ENCODE measurements at places on chromosomes 3 and 15. TPM values are rescaled to one million over a fixed set of nuclear protein-coding genes. Genes with fewer than 3 reads are reported as not detected.
A peak's percentile ranks its signal among the peaks of the same experiment; 100 is the strongest.

TMEM207 gene
- total RNA-seq = not detected

ZNF592 gene
- 14.1 TPM for total RNA-seq

- DNase-seq = no peak
These were observed 100.2 kb downstream of the RSRC1 start for GRCh38 chr3:158210067-158210466.

DNA sequence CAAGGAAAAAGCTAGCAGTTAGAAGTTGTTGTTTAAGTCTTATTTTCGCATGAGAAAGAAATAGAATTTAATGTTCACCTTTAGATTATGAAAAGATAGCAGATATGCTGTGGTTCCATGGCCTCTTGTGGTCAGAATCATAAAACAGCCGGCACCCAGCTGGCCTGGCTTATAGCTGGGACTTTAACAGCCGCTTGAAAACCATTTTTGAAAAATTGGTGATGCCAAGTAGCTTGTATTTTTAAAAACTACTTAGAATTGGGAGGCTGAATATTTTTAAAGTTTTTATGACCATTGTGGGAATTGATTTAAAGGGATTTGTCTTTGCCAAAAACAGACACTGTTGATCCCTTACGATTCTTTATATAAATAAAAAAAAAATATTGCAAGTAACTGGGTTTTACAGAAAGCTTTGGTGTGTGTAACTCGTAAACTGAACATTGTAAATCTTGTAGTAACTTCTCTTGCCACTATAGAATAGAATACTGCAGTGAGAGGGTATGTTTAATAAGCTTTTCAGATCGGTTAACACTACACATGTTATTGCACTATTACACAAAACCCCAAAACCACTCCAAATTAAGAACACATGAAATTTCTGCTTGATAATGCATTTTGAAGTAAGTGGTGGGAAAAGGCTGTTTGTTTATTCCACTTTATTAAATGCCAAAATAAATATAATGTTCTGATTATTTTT lies 6.6 kb downstream of the ARRDC4 start:
- DNase-seq = no peak

DNA sequence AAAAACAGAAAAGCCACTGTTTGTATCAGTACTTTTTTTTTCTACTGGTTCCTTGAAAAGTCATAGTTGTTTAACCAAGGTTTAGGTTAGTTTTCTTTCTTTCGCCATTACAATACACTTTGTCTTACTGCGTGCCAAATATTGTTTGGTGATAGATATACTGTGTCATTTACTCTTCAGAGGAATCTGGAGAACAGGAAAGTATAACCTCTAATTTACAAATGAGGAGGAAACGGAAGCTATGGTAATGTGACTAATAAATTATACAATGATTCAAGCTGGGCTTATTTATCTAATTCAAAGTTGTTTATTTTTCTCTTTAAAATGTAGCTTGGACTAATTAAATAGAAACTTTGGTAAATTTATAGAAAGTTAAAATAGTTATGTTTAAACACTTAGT lies 96.2 kb upstream of the ROBO2 start:
- no peak for DNase-seq

- DNase-seq = no peak
These were observed 20.2 kb upstream of the PARP14 start for GRCh38 chr3:122660297-122660974.

- DNase-seq = no peak
These were observed 90.0 kb upstream of the ANKRD34C start for GRCh38 chr15:79192462-79193036.

- DNase-seq = no peak
These were observed 6.8 kb upstream of the MTHFS start for GRCh38 chr15:79903626-79904025.

DNA sequence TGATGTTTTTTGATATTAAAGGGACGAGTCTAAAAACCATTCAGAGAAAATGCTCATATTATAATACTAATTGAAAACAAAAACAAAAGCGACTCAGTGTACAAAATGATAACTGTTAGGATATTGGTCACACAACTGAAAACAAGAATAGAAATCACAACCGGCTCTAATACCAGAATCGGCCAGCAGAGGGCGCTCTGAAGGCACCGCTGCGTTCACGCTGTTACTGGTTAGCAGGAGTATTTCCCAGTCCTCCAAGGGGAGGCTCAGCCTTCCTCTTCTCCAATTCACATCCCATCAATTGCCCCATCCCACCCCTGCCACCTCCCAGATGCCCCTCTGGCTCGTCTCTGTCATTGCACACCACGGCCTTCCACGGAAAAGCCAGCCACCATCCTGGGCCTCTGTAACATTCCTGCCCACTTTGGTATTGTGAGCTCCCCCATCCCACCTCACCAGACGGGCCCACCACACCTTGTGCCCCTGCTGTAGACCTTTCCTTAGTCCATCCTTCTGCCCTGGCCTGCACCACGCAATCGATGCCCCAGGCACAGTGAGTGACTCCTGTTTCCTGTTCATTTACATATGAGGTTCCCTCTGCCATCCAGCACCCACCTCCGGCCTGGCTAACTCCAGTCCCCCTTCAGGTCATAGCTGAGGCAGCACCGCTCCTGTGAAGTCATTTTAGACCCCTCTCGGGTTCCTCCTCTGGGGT lies 8.5 kb downstream of the FAM107A start:
- DNase-seq = peak; percentile 82

Measured in spinal cord (tissue), 10 donors.